Left renal cortex interstitium (tissue), 4 donors: ENCODE measurements at places on chromosomes 1 and 21. TPM values are rescaled to one million over a fixed set of nuclear protein-coding genes. Genes with fewer than 3 reads are reported as not detected.
A peak's percentile ranks its signal among the peaks of the same experiment; 100 is the strongest.

DNA sequence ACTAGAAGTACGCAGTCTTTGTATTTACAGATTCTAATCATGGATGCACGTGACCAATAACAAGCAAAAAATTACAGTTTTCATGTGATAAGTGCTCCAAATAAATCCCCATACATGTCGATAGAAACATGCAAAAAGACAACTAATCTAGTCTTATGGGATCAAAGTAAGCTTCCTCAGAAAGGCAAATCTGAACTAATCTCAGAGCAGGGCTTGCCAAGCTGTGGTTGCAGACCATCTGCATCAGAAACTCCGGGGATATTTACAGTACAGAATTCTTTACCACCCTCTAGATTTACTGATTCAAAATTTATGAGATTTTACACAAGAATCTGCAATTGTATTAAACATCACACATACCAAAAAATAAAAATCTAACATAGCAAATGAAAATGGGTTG, 1435.5 kb downstream of the MRPL39 start:
- DNase-seq, result no peak

GRCh38 chr1:153769221-153769620, 6.0 kb upstream of the SLC27A3 start:
- no peak for DNase-seq

MCOLN2 gene
- 1.1 TPM for polyA plus RNA-seq

NR5A2 gene
- 2.3 TPM for polyA plus RNA-seq

DNA sequence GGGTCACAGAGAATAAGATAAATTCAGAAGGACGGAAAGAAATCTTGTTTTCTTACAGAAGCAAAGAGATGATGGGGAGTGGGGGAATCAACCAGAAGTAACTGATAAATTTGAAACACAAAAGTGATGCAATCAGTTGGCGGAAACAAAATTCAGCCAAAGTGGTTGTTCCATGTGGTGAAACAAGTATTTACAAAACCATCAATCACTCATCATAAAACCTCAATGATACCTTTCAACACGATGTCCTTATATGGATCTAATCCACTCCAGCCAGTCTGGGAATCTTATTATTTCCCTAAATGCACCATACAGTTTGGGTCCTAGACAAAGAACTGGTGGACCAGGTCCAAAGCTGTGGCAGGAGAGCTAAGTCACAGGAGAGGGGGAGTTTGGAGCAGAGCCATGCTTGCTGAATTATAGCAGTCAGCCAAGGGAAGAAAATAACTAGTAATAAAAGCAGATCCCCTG, 303.8 kb upstream of the LRRC7 start:
- DNase-seq, result peak; percentile 74

DNA sequence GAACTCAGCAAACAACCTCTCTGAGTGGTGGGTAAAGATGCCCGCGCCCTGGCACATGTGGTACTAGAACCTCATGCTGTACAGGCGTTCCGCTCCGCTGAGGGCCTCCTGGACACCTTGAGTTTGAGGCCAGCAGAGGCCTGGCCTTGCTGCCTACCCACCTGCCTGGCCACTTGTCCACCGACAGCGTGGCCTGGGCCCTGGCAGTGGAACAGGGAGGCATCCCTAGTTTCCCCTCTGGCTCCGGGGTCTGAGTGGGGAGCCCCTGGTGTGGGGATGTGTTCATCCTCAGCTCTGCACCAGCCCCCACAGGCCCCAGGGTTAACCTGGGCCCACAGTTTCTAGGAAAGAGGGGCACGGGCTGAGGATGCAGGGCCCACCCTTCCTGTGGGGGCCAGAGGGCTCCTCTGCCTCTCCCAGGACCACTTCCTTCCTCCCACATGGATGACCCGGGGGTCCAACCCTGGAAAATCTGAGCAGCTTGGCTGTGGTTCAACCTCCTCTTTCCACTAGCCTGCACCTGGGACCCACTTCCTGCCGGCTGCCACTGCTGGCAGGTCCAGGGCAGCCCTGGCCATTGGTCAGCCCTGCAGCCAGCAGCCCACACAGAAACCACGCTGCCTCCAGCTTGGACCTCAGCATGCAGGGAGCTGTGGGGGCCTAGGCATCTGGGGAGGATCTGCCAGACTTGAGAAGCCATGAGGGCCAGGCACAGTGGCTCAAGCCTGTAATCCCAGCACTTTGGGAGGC, 53.3 kb upstream of the COL18A1 start:
- no peak for DNase-seq

ZYG11A gene
- 0.19 TPM for polyA plus RNA-seq

- no peak for DNase-seq
Observed at GRCh38 chr1:118659646-118660045, 328.5 kb downstream of the TBX15 start.

NTRK1 gene
- polyA plus RNA-seq, result 1.8 TPM

TTC39A gene
- polyA plus RNA-seq, result 6.7 TPM

GRCh38 chr1:20185834-20186782, at the start of the genes PLA2G2C and UBXN10:
Gene PLA2G2C (minus strand): TSS chr1:20186518. CDS start chr1:20177363, 9,155 bp downstream.
Gene UBXN10 (plus strand): TSS chr1:20186096. CDS start chr1:20190562, 4,466 bp downstream.
- DNase-seq, result no peak

LPAR3 gene
- polyA plus RNA-seq, result 1.1 TPM

ADCY10 gene
- polyA plus RNA-seq, result 0.77 TPM

RHD gene
- polyA plus RNA-seq, result 2.9 TPM

DNA sequence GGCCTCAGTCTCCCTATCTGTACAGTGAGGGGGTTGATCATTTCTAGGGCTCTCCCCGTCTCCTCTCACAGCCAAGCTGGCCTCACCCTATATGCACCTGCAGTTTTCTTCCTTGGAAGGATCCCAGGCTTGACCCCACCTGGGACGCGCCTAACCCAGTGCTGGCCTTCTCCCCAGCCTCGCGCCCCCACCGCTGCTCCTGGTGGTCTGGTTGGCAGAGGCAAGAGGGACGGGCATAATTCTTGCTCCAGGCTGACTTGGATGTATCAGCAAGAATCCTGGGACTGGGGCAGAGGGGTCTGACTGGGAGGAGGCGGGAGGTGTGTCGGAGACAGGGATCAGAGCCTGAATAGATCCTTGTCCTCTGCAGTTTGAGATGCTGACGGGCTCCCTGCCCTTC, 25.2 kb downstream of the RPS6KA1 start:
- no peak for DNase-seq

GRCh38 chr1:184467295-184467694, 80.5 kb downstream of the C1orf21 start:
- DNase-seq, result no peak

DNA sequence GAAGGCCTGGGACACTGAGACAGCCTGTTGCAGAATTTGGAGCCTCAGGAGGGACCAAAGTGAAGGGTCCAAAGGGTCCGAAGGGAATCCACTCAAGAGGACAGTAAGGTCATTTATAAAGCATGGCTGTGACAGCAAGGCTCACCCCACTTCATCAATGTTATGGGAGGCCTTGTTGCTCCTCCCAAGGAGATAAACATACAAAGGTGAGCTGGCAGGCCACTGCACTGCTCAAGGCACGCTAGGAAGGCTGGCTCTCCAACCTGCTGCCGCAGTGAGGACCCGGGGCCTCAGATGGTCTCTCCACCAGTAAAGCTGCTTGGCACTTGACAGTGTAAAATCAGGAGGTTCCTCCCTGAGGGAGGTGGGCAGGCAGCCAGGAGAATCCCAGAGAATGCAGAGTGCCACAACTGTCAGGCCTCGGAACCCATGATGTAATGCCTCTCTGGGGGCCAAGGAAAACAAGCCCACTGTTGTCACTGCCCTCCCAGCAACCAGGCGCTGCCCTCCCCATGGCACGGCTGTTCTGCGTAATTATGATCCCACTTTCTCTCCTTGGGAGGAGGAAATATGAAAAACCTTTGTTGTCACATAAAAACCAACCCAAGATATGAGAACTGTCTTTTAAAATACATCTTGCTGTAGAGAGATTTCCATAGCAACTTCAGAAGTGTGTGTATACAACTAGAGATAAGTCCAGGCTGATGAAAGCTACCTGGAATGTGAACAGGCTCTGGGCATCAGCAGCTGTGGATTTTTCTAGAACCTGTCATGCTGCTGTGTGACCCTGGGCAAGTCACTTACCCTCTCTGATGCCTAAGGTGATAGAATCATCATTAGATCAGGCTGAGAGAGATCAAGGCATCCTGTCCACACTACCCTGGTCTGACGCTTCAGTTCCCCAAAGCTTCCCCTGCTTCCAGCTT, 102.5 kb downstream of the KCNN3 start:
- no peak for DNase-seq

DNA sequence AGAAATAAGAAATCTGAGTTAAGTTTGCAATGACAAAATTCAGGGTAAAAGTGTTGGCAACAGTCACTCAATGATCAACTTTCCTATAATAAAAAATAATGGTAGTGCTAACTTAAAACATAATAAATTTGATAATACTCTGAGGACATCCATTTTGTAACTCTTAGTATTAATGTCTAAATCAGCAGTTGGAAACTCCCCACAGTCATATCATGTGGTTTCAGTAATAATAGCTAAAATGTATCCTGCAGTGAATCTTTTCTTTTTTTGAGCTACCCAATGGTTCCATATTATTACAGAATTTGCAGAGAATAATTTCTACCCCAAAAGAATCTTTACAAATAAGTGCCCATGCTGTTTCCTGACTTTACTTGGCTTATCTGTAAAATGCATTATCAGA, 286.7 kb downstream of the PTPRC start:
- DNase-seq, result no peak

RPRD2 gene
- polyA plus RNA-seq, result 56.0 TPM

- no peak for DNase-seq
Observed at GRCh38 chr21:31030367-31031106, 7.7 kb downstream of the KRTAP19-8 start.

GRCh38 chr21:34511787-34512455, at the start of gene KCNE1:
Gene KCNE1 (minus strand): TSS chr21:34512210. CDS start chr21:34449634, 62,576 bp downstream.
- DNase-seq, result no peak

DNA sequence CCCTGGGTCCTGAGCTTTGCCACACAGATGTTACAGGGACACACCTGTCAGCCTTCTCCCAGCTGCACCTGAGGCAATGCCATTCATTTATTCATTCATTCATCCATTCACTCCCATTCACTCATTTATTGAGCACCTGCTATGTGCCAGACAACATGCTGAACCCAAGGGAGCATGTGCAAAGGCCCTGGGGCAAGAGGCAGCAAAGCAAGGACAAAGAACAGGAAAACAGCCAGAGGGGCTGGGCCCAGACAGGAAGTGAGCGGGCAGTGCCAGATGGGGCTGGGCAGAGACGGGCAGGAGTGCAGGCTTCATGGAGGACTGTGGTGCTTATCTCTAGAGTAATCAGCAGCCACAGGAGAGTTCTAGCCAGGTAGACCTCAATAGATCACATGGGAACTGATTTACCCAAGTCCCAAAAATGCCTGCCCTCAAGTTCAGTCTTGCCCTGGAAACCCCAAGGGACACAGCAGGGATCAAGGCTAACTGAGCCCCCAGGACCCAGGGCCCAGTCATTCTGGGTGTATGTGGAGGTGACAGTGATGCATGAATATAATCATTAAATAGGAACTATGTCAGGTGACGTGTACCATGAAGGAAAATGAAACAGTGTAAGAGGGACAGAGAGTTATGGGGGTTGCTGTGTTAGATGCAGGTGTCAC, 530.3 kb downstream of the MATN1 start:
- DNase-seq, result no peak

GRCh38 chr1:220579317-220579716, 51.4 kb downstream of the MARK1 start:
- no peak for DNase-seq

DNA sequence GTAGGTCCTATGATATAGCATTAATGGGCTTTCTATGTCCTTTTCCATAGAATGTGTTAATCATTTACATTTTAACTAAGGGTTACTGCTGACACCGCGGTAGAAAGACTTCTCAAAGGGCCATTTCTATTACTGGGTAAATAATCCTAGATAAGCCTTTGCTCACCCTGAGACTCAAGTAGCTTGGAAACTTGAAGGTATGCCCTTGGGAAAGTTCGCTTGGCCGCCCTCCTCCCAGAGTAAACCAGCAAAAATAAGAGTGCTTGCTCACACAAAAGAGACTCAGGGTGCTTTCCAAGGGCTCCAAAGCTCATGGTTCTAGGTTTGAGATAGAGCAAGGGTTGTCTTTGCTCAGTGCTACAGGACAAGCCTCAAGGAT, 85.8 kb upstream of the TMPRSS2 start:
- DNase-seq, result no peak

- no peak for DNase-seq
Observed at GRCh38 chr1:53909946-53910345, 16.0 kb downstream of the DIO1 start.

DNA sequence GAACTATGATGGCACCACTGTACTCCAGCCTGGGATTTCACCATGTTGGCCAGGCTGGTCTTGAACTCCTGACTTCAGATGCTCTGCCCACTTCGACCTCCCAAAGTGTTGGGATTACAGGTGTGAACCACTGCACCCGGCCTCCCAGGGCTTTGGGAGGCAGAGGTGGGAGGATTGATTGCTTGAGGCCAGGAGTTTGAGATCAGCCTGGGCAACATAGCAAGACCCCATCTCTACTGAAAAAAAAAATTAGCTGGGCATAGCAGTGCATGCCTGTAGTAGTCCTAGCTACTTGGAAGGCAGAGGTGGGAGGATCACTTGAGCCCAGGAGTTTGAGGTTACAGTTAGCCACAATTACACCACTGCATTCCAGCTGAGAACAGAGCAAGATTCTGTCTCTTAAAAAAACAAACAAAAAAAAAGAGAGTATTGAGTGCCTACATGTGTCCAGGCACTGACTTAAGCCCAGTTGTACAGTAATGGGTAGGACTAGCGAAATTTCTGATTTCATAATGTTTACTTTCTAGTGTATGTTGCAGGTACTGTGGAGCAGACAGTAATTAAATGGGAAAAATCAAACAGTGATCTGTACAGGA, 4.2 kb downstream of the MANEAL start:
- DNase-seq, result no peak

- DNase-seq, result no peak
Observed at GRCh38 chr1:153682730-153683129, 4.2 kb downstream of the NPR1 start.

GRCh38 chr21:25938658-25939395, 204.1 kb downstream of the GABPA start:
- no peak for DNase-seq

DNA sequence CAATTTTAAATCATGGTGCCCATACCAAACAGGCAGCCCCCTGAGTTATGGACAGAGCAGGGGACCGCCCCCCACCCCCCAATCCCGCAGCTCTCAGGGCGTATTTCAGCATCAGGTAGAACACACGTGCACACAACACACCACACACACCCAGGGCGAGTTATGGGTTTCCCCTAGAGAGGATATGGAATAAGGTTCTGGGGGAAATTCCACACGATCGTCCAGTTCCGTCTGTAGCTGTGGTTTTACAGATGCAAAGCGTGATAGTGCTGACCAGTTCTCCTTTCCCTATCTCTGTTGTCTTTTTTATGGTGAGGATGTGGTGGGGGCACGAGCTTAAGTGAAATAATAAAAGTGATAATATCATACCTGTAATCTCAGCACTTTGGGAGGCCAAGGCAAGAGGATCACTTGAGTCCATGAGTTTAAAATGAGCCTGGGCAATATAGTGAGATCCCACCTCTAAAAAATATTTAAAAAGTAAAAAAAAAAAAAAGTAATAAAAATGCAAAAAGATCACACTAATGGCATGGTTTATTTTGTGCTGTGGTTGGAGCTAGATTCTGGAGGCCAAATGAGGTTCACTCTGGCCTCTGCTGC, 25.1 kb downstream of the C2CD2 start:
- no peak for DNase-seq

DNA sequence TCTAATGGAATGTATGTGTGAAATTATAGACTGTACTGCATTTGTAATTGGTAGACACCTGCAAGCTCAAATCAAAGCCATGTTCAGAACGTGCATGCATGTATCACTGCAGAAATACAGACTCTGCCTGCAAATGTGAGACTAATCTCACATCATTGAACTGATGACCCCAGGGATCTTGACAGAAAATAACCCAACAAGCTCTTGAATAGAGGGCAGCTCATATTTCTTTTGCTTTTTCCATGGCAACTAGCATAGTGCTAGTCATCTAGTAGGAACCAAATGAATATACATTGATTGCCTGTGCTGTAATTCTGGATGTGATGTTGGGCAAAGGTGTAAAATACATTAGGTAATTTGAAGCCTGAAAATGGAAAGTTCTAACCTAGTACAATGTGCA, 62.4 kb downstream of the PTPRC start:
- no peak for DNase-seq
